ENCODE measurements at places on chromosomes 4 and X.

DNA sequence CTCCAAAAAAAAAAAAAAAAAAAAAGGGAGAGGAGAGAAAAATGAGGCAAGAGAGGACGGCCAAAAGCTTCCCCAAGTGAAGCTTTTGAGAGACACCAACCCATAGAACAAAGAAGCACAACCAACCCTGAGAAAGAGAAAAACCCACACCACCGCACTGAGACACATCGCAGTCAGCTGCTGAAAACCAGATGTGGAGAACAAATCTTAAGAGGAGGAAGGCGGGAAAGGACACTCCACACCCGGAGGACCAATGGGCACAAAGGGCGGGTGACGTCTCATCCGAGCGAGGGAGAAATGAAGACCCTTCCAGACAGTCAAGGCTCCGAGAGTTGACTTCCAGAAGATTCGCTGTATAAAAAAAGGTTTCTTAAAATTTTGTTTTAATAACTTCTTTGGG is 112.1 kb downstream of the AFAP1 start:
- H3K4me3 ChIP-seq = no peak overlapping the region
- no peak for DNase-seq
- no peaks in the 10 kb centered on the region for H3K27me3 ChIP-seq
- no peaks in the 10 kb centered on the region for H3K36me3 ChIP-seq
- peaks cover 26% of the 10 kb centered on the region for H3K4me1 ChIP-seq

DNA sequence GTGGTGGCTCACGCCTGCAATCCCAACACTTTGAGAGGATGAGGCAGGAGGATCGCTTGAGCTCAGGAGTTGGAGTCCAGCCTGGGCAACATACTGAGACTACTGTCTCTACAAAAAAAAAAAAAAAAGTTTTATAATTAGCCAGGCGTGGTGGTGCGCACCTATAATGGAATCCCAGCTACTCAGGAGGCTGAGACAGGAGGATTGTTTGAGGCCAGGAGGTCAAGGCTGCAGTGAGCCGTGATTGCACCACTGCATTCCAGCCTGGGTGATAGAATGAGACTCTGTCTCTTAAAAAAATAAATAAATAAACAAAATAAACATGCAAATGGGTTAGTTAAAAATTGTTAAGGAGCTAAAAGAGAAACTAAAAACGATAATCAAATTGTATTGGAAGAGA is 7.7 kb downstream of the GLOD5 start:
- no peak overlapping the region for H3K27ac ChIP-seq
- no peak for DNase-seq
- H3K4me1 ChIP-seq = no peaks in the 10 kb centered on the region
- no peaks in the 10 kb centered on the region for H3K36me3 ChIP-seq
- H3K27me3 ChIP-seq = no peaks in the 10 kb centered on the region
- no peak overlapping the region for H3K4me3 ChIP-seq

DNA sequence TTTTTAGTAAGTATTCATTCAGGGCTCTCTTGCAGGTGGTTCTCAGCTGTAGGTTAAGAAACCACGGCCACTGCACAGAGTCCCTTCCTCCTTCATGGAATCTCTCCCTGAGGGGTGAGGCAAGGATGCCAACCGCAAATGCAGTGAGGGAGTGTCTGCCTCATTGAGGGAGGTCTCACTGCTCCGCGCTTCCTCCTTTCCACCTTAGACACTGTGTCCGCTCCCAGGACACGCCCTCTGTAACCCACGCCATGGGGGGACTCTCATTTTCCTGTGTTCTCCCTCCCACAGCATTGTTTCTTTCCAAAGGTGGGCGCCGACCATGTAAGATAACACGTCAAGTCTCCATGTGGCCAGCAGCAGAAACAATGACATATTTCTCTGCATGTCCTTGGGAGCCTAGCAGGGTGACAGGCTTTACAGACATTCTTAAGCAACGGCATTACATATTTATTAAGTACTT is 63.2 kb downstream of the SEPSECS start:
- H3K27me3 ChIP-seq = no peaks in the 10 kb centered on the region
- H3K27ac ChIP-seq = no peak overlapping the region
- H3K36me3 ChIP-seq = no peaks in the 10 kb centered on the region
- DNase-seq = no peak
- H3K4me3 ChIP-seq = no peak overlapping the region

GRCh38 chrX:2299871-2300270 is 200.9 kb downstream of the DHRSX start:
- H3K36me3 ChIP-seq = no peaks in the 10 kb centered on the region
- H3K27ac ChIP-seq = no peak overlapping the region
- H3K4me3 ChIP-seq = no peak overlapping the region
- DNase-seq = no peak

GRCh38 chr4:108036213-108036612 is 46.5 kb downstream of the HADH start:
- H3K4me3 ChIP-seq = no peak overlapping the region
- H3K4me1 ChIP-seq = no peaks in the 10 kb centered on the region
- no peak for DNase-seq
- H3K27ac ChIP-seq = no peak overlapping the region

- H3K36me3 ChIP-seq = no peaks in the 10 kb centered on the region
- no peaks in the 10 kb centered on the region for H3K4me1 ChIP-seq
- H3K27ac ChIP-seq = no peak overlapping the region
- no peak overlapping the region for H3K4me3 ChIP-seq
- DNase-seq = no peak
Measured at GRCh38 chrX:68079961-68080360, 353.3 kb downstream of the OPHN1 start.

GRCh38 chr4:157172011-157172410 is 48.5 kb upstream of the GRIA2 start:
- H3K27ac ChIP-seq = no peak overlapping the region
- no peaks in the 10 kb centered on the region for H3K36me3 ChIP-seq
- H3K4me1 ChIP-seq = no peaks in the 10 kb centered on the region
- DNase-seq = no peak
- H3K4me3 ChIP-seq = no peak overlapping the region

GRCh38 chr4:46804781-46805413 is 104.1 kb downstream of the COX7B2 start:
- no peak for DNase-seq
- no peaks in the 10 kb centered on the region for H3K27me3 ChIP-seq
- H3K36me3 ChIP-seq = no peaks in the 10 kb centered on the region
- no peak overlapping the region for H3K4me3 ChIP-seq

- no peaks in the 10 kb centered on the region for H3K36me3 ChIP-seq
- peaks cover 57% of the 10 kb centered on the region for H3K4me1 ChIP-seq
- peak overlapping the region; percentile 75 for H3K27ac ChIP-seq
- no peak overlapping the region for H3K4me3 ChIP-seq
Measured at GRCh38 chr4:57089549-57089948, 20.6 kb downstream of the IGFBP7 start.

DNA sequence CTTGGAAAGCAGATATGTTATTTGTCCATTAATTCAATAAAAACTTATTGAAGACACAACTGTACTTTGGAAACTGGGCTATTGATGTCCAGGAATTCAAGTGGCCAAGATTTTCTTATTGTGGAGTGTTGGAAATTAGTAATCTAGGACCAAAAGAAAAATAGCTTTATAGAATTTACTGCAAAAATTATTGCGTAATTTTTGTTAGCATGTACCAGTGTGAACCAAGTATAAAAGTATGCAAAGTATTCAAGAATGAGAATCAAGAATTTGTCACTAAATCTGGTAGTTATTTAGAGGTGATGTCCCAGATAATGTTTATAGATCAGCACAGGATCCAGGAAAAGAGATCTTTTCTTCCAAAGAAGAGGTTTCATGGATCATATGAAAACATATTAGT is 468.9 kb upstream of the CTSO start:
- H3K27me3 ChIP-seq = no peaks in the 10 kb centered on the region
- H3K27ac ChIP-seq = no peak overlapping the region
- no peaks in the 10 kb centered on the region for H3K36me3 ChIP-seq
- DNase-seq = no peak
- no peak overlapping the region for H3K4me3 ChIP-seq

DNA sequence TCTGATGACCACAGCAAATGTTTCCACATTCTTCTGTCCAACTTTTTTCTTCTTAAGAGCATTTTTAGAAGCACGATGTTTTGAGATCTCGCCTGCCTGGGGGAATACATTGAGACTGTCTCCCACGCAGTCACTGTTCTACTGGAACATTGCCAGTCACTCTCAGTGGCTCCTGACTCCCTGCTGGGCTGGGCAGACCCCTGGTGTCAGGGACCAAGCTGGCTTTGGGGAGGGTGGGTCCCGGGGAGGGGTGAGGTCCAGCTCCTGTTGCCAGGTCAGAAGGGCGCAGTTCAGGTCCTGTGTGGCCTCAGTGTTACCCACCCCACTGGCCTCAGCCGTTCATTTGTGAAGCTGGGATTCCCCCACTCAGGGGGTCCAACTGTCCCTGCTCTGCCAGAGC is 18.9 kb upstream of the ABLIM2 start:
- H3K4me3 ChIP-seq = no peak overlapping the region
- no peaks in the 10 kb centered on the region for H3K27me3 ChIP-seq
- H3K27ac ChIP-seq = no peak overlapping the region
- H3K4me1 ChIP-seq = no peaks in the 10 kb centered on the region

DNA sequence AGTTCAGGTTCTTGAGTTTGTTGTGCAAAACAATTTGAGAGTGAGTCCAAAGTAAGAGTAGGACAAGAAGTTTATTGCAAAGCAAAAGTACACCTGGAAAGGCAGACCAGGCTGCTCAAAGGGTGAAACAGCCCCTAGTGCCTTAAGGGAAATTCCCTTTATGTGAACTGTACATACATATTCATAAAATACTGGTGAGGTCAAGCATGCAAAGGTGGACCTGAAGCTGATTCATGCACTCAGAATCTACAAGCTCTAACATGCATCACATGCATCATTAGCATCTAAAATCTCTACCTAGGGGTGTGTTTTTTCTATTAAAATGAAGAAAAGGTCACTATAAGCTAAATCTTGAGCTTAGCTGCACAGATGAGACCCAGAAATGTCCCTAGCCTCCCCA is 266.9 kb downstream of the SPATA18 start:
- no peaks in the 10 kb centered on the region for H3K4me1 ChIP-seq
- no peak overlapping the region for H3K27ac ChIP-seq

DNA sequence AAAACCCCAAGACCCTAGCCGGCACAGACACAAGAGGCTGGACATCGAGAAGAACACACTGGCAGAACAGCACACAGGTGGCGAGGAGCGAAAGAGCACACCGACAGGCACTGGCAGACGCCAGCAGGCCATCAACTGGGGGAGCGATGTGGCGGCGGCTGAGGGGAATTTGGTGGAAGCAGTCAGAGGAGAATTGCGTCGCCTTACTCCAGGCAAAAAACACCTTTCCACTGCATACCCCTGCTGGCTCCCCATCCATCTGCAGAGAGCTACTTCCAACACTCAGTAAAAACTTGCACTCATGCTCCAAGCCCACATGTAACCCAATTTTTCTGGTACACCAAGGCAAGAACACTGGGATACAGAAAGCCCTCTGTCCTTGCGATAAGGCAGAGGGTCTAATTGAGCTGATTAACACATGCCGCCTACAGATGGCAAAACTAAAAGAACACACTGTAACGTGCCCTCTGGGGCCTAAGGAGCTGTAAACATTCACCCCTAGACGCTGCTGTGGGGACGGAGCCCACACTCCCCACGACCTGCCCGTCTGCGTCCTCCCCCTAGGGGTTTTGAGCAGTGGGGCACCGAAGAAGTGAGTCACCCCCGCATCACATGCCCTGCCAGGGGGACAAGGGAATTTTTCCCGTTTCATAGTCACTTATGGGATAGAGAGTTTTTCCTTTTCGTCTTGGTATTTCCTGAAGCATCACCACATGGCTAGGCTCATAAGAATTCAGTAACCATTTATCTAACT is 262.3 kb downstream of the KCTD8 start:
- H3K27me3 ChIP-seq = no peaks in the 10 kb centered on the region
- no peaks in the 10 kb centered on the region for H3K36me3 ChIP-seq
- no peak overlapping the region for H3K4me3 ChIP-seq
- H3K4me1 ChIP-seq = no peaks in the 10 kb centered on the region

DNA sequence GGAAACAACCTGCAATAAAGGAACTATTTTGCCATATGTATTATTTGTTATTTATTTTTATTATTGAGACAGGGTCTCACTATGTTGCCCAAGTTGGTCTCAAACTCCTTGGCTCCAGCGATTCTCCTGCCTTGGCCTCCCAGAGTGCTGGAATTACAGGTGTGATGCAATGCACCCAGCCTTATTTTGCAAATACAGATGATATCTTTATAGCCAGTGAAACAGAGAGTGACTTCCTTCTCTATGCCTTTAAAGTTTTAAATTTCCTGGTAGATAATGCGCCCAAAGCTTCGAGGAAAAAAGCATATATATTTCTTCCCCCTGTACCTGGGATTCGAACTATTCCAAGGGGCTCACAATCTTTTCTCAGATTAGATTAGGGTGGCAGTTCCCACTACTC is 601.1 kb upstream of the HTR2C start:
- H3K36me3 ChIP-seq = no peaks in the 10 kb centered on the region
- no peaks in the 10 kb centered on the region for H3K27me3 ChIP-seq
- DNase-seq = no peak
- H3K4me3 ChIP-seq = no peak overlapping the region

DNA sequence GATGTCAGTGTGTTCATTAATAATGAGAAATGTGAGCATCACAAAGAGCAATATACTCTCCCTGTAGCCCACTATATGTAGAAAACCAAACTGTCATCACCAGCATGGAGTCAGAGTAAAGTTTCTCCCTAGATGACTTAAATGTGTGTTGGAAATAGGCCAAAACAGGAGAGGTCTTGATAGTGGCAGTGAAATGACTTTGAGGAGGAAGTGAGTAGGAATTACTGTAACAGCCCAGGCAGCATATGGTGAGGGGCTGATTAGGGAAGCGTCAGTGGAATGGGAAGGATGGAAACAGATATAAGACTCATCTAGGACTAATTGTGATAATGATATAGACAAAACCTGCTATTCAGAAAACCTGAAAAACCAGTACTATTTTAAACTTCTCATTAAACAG is 83.9 kb downstream of the ATXN3L start:
- no peak overlapping the region for H3K4me3 ChIP-seq
- H3K27me3 ChIP-seq = no peaks in the 10 kb centered on the region
- no peak overlapping the region for H3K27ac ChIP-seq

GRCh38 chrX:139204898-139205667 is 325.5 kb upstream of the F9 start:
- no peak overlapping the region for H3K27ac ChIP-seq
- H3K4me1 ChIP-seq = no peaks in the 10 kb centered on the region
- H3K27me3 ChIP-seq = no peaks in the 10 kb centered on the region
- no peaks in the 10 kb centered on the region for H3K36me3 ChIP-seq

DNA sequence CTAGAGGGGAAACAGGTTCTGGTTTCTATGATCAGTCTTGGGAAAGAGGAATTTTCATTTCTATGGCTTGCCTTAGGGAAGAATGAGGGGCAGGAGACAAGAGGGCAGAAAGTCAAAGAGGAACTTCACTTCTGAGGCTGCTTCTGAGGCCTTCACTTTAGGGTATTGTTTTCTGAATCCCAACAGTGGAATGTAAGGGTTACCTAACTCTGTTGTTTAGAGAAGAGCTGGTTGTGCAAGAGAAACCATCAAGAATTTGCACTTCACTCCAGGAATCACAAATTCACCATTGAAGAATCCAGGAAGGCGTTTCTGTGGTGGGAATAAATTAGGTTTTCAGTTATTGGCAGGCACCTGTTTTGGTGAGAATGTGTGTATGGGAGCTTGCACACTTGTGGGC is 126.7 kb upstream of the AMOT start:
- no peaks in the 10 kb centered on the region for H3K4me1 ChIP-seq
- H3K27ac ChIP-seq = no peak overlapping the region
- no peak overlapping the region for H3K4me3 ChIP-seq
- H3K27me3 ChIP-seq = no peaks in the 10 kb centered on the region
- no peaks in the 10 kb centered on the region for H3K36me3 ChIP-seq
